ENCODE measurements at places on chromosomes 12 and 14.

GRCh38 chr14:68475802-68476201, 317.1 kb downstream of the ZFP36L1 start:
- DNase-seq = no peak

GRCh38 chr14:81831128-81831820, 297.6 kb upstream of the SEL1L start:
- no peak for DNase-seq

- no peak for DNase-seq
Observed at GRCh38 chr12:24297516-24297915, 348.0 kb upstream of the SOX5 start.

DNA sequence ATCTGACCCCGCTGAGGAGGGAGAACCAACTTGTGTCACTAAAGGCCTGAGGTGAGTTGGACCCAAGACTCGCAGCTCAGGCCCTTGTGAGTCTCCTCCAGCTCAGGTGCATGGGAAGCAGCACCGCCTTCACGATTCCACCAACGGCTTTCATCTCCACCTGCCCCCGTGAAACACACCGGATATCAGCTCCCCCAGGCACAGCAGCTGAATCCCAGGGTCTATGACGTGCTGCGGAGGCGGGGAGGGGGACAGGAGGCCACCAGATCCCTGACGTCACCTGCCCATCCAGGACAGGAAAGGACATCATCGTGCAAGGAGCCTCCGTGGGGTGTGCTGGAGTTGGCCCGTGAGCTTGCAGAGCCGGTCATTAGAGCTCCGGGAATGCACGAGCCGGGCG, 18.5 kb upstream of the SFSWAP start:
- DNase-seq = no peak

DNA sequence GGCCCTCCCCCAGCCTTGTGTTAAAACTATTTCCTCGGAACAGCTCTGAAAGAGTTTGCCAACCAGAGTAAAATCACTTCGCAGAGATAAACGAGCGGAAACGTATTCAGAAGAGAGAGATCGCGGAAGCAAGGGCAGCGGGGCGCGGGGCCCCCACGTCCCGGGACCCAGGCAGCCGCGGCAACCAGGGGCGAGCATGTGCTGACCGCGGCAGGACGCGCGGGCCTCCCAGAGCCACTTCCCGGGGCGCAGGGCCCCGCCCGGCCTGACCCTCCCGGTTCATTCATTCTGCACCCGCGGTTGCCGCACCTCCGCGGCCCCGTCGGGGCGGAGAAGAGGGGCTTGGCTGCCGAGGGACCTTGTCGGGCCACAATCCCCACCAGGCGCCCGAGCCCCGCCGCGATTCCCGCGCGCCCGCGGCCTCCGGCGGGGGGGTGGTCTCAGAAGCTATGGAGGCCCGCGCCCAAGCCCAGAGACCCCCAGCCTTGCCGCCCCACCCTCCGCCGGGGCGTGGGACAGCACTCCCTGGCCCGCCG, 598 bp downstream of the UBE2N start:
- no peak for DNase-seq

- no peak for DNase-seq
Observed at GRCh38 chr14:61558271-61558670, 137.0 kb upstream of the HIF1A start.

- DNase-seq = no peak
Observed at GRCh38 chr12:70121562-70121961, 121.7 kb upstream of the CNOT2 start.

- no peak for DNase-seq
Observed at GRCh38 chr12:81137801-81138200, 59.9 kb downstream of the ACSS3 start.
